ENCODE measurements at places on chromosomes 12 and 14.

DNA sequence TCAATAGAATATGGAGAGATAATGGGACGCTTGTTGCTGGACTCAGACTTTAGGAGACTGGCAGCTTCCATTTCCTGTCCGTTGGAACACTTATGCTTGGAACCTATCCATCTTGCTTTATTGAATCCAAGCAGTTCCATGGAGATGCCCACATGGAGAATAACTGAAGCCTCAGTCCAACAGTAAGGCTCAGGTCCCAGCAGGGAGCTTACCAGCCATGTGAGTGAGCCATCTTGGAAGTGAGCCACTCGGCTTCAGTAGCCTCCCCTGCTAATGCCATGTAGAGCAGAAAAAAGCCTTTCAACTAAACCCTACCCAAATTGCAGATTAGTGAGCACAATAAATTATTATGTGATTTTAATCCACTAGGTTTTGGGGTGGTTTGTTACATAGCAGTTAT, 538.8 kb upstream of the STXBP6 start:
- DNase-seq: no peak

DNA sequence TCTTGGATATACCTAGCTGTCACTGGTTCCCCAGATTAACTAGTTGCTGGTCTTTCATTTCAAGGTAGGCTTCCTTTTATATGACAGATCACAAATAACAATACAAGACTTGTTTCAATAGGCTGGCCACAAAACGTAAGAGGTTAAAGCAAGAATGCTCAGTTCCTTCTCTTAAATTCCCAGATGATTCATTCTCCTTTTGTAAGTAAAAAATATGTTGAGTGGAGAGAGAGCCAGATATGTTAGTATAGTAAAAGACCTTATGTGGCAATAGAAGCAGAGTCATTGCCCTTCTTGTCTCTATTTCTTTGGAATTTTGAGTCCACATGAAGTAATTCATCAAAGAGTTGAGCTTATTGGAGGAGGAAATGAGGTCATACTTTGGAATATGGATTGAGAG, 939.0 kb upstream of the ATXN7L3B start:
- DNase-seq: no peak

DNA sequence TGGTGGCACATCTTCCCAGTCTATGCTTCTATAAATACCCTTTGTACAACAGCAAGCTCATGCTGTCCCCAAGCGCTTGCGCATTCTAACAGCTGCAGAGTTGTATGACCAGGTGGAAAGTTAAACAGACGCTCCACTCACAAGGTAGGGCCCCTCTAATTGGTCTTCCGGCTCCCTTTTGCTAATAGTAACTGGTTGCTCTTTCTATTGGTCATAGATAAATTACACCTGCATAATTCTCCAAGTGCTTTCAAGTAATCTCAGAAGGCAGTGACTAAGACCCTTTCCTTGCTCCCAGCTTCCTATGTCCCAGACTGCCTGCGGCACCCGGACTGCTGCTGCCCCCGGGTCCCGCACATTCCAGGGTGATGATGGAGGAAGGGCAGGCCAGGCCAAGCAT, 6.1 kb upstream of the TSPAN9 start:
- no peak for DNase-seq

GRCh38 chr14:70708717-70709570, 67.2 kb downstream of the TTC9 start:
- no peak for DNase-seq

DNA sequence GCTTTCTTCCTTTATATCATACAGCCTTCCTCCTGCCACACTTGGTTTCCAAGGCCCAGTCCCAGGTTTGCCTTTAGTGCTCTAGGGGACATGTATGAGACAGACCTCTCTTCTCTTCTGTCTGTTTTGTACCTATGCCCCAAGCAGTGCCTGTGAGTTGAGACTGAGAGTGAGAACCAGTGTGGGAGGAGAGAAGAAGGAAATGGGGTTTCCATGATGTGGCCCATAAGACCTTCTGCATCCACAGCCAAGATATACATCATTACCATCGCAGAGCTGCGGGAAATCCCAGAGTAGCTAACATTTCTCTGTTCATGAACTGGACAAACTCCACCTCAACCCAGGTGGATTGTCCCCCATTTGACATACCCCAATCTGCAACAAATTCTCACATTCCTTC, 2.8 kb downstream of the TESPA1 start:
- no peak for DNase-seq

DNA sequence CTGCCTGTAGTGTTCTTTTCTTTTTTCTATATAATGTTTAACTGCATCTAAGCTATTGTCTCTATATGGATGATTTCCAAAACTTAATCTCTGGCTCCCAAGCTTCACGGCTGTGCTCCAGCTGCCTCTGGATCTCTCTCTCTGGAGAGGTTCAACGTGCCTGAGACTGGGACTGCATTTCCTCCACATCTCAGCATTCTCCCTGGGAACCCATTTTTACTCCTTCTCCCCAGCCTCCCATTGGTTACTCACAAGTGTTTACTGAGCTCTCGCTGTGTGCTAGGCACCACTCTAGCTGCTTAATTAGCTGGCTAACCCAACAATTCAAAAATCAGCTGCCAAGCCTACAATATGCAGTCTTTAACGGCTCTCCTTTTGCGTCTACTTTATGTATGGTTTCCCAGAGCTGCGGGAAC, 34.7 kb downstream of the FBXL14 start:
- no peak for DNase-seq

DNA sequence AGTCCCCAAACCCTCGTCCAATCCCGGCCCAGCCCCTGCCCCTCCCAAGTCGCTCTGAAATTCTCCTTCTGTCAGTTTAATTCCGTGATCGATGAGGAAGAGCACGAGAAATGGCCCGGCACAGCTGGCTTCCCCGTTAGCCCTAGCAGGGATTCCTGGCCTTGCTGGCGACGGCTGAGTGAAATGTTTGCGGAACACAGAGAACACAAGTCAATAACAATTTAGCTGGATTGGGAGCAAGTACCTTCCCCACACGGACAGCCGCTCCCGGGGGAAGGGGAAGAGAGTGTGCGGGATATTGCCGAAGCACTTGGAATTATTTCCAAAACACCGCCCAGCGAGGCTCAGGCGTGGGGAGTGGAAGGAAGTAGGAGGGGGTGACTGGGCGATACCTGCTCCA, 134.6 kb downstream of the RBM19 start:
- no peak for DNase-seq

- DNase-seq: no peak
Observed at GRCh38 chr12:13210236-13211190, 14.0 kb downstream of the EMP1 start.

GRCh38 chr12:1793426-1794210, 26.7 kb upstream of the LRTM2 start:
- DNase-seq: no peak

GRCh38 chr12:32516230-32516629, 116.9 kb downstream of the FGD4 start:
- no peak for DNase-seq
